ENCODE measurements at places on chromosomes 16 and 17. TPM values are rescaled to one million over a fixed set of nuclear protein-coding genes. Genes with fewer than 3 reads are reported as not detected.

CD7 gene
- total RNA-seq, result 0.27 TPM

TMC8 gene
- not detected for total RNA-seq

ITGAD gene
- total RNA-seq, result not detected

FADS6 gene
- not detected for total RNA-seq

UTS2R gene
- 7.2 TPM for total RNA-seq

ITGA2B gene
- 7.1 TPM for total RNA-seq

BRIP1 gene
- total RNA-seq, result 2.4 TPM

SLC9A5 gene
- 1.4 TPM for total RNA-seq

CDK10 gene
- total RNA-seq, result 56.9 TPM

All from glutamatergic neuron (in vitro differentiated cells).